ENCODE measurements at places on chromosomes 13 and 19.
A peak's percentile ranks its signal among the peaks of the same experiment; 100 is the strongest.

DNA sequence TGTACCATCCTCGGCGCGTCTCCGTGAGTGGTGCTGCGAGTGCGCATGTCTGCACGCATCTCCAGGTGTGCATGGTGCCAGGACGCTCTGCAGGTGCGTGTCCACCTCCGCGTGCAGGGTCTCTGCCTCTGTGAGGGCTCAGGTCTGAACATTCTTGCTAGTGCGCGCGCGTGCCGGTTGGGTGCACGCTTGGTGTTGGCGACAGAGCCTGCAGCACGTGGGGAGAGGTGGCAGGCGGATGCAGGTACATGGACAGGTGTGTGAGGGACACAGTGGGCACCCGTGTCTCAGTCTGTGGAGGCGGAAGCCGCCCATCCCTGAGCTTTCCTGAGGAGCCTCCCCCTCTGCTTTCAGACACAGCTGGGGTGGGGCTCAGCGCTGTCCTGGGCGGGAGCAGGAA is 4.9 kb upstream of the OR10H2 start:
- no peak for DNase-seq

GRCh38 chr13:44819772-44820171 is 169.5 kb downstream of the NUFIP1 start:
- DNase-seq: no peak

DNA sequence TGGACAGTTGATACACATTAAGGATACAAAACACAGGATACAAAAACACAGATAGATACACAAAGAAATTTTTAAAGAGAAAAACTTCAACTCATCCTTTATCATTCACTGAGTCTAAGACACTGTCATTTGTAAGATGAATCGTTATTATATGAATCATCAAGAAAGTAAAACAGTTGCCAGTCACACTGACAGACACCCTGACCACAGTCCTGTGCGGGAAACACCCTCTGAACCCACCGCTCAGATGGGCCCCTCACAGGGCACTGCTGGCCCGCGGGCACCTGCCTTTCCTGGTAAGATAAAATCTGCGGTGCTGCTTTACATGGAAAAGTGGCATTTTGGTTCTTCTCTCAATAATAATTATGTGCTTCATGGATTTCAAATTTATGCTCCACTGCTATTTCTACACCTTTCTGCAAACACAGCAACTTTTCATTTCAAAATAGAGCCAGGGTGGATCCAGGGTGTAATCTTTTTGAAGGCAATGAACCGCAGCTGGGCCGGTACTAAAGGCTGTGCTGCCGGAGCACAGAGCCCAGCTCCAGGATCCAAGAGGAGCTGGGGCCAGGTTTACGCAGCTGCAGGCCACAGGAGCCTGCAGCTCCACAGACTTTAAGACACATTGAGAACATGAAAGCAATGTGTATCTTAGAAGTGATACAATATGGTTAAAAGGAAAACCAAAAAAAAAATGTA is 76.8 kb downstream of the TUBGCP3 start:
- no peak for DNase-seq

DNA sequence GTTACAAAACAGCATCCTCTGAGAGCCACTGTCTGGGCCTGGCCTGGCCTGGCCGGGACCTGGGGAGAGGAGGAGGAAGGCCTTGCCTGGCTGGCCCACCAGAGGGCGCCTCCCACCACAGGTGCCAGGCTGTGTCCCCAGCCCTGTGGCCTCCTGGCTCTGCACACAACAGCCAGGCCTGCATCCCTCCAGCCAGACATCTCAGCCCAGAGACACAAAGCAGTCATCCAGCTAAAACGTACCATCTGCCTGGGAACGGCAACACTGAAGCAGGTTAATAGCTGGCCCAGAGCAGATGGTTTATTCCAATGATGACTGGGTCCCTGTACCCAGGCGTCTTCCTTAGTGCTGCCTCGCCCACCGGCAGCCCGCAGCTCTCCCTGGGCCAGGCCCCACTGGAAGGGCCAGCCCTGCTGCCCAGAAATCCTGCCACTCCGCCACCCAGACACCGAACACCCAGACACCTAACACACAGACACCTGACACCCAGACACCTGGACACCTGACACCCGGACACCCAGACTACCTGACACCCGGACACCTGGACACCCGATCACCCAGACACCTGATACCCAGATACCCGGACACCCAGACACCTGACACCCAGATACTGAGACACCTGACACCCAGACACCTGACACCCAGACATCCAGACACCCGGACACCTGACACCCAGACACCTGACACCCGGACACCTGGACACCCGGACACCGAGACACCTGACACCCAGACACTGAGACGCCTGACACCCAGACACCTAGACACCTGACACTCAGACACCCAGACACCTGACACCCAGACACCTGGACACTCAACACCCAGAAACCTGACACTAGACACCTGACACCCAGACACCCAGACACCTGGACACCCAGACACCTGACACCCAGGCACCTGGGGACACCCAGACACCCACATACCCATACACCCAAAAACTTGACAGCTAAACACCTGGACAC is 20.1 kb downstream of the C19orf12 start:
- peak; percentile 77 for DNase-seq

- peak; percentile 91 for DNase-seq
Measured at GRCh38 chr19:17747205-17748098, 3.8 kb upstream of the FCHO1 start.

GRCh38 chr13:60931858-60932546 is 483.6 kb downstream of the PCDH20 start:
- DNase-seq: no peak

DNA sequence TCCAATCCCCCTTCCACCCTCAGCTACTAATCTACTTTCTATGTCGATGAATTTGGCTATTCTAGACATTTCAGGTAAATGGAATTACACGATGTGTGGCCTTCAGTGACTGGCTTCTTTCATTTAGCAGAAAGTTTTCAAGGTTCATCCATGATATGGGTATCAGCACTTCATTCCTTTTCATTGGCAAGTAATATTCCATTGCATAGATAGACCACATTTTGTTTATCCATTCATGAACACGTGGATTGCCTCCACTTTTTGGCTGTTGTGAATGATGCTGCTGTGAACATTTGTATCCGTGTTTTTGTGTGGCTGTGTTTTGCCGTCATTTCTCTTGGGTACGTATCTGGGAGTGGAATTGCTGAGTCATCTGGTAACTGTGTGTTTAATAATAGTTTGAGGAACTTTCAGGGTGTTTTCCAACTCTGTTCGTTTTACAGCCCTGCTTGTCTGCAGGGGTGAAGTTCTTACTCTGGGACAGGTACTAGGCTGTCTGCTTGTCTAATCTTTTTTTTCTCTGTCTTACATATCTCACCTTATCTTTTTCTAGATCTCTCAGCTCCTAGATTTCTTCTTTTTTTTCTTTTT is 32.5 kb downstream of the MARK4 start:
- no peak for DNase-seq

DNA sequence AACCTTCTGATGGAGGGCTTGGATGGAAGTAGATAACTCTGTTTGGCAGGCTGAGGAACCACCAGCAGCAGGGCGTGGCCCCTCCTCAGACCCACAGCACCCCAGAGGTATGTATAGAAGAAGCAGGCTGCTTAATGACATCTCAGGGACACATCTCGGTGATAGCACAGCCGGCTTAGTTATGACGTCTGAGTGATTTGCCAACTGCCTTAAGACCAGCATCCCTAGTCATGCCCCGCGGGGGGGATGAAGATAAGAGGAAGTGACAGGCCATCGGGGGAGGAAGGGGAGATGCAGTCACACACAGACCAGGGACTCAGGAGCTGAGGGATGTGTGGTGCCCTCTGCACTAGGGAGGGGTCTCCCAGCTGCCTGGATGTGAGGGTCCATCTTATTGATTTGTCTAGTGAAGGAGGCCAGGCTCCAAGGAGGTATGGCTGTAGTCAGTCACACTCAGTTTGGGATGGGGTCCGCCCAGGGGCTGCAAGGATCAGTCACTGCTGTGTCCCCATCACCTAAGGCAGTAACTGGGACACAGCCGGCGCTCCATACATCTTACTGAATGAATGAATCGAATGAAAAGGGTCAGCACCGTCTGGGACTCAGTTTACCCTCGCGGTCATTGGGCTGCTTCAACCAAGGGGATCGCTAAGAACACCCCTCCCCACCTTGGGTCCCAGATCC is 19.2 kb upstream of the ERCC1 start:
- no peak for DNase-seq

GRCh38 chr19:10226021-10226375 is 5.1 kb downstream of the S1PR2 start:
- DNase-seq: no peak

DNA sequence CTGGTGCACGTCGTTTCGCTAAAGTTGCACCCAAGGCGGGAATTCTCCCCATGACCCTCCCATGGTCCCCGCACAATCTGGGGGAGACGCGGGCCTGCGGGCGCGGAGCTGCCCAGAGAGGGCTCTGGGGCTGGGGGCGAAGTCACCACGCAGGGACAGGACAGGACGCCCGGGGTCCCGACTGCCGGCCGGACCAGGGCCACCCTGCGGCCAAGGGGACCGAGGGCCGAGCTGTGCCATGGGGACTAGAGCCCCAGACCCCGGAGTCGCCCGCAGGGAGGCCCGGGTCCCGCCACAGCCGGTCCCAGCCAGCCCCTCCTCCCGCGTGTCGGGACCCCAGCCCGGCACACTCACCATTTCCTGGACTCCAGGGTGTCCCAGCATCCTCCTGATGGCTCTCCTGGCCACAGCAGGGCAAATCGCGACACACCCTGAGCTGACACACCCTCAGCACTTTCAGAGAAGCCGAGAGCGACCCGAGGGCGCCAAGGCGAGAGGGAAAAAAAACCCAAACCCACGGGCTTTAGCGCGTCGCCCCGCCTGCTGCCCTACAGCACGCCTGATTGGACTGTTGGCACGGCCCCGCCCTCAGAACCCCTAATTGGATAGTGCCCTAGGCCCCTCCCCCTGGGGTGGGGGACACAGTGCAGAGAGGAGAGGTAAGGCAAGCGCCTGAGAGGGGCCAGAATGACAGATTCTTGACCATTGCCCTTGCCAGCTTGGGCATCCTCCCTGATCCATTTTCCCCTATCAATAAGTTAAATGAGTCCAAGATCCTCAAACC is 28.6 kb downstream of the ZNF44 start:
- DNase-seq: no peak

DNA sequence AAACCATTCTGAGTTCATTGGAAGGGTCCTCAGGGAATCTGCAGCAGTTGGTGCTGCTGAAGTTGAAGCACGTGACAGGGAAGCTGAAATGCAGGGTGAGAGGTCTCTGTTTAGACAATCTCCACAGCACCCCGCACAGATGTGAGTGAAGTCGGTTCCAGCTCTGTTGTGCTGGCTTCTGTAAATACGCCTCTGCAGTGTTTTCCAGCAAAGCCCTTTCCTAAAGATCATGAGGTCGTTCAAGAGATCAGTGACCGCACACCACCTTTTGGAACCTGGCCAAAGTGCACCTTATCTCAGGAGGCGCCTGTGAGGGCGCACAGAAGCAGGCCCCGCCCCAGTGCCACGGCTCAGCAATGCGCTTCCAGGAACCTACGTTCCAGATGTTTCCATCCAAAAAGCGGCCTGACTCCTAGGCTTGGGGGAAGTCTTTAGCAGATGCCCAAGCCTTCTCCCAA is 10.8 kb downstream of the CUL4A start:
- no peak for DNase-seq

- no peak for DNase-seq
Measured at GRCh38 chr13:33953203-33953602, 135.3 kb downstream of the RFC3 start.

DNA sequence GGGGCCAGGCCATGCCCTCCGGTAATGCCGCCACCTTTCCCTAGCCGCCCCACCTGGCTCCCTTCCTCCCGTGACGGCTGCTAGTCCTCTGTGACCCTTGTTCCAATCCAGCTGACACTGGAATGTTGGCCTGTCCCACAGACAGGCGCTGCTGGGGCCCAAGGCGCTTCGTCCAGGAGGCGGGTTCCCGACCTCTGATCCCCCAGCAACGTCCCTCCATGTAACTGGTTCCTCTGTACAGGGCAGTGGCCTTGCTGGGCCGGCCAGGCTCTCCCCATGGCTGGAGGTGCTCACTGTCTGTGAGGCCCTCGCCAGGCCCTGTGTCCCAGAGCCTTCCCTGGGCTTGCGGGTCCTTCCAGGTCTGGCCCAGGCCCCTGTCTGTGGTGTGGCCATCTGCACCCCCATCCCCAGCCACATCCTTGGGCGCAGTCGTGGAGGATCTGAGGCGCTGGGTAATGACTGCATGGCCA is 6.8 kb upstream of the GRIN3B start:
- DNase-seq: no peak

GRCh38 chr13:112333756-112334543 is 42.2 kb upstream of the SPACA7 start:
- DNase-seq: no peak

- no peak for DNase-seq
Measured at GRCh38 chr19:13031917-13032623, 36.8 kb downstream of the NFIX start.

DNA sequence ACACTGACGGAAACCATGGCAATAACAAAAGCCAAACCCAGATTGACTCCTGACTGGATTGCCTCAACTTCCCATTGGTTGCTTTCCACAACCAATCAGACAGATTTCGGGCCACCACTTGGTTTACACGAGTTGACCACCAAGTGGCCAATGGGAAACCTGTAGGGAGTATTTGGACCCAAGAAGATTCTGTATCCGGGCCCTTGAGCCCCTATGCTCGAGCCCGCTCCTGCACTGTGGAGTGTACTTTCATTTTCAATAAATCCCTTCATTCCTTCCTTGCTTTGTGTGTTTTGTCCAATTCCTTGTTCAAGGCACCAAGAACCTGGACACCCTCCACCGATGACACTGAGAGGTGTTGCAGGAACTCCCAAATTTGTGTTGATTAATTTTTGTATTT is 24.1 kb upstream of the URI1 start:
- no peak for DNase-seq

GRCh38 chr19:30362156-30362754 is 9.9 kb upstream of the ZNF536 start:
- no peak for DNase-seq

- DNase-seq: no peak
Measured at GRCh38 chr13:88464851-88465250, 793.7 kb downstream of the SLITRK5 start.

- no peak for DNase-seq
Measured at GRCh38 chr19:13058951-13059660, 43.6 kb downstream of the LYL1 start.

GRCh38 chr13:77952737-77953136 is 34.1 kb upstream of the EDNRB start:
- DNase-seq: no peak

- no peak for DNase-seq
Measured at GRCh38 chr19:44796701-44797115, 12.2 kb upstream of the BCAM start.

DNA sequence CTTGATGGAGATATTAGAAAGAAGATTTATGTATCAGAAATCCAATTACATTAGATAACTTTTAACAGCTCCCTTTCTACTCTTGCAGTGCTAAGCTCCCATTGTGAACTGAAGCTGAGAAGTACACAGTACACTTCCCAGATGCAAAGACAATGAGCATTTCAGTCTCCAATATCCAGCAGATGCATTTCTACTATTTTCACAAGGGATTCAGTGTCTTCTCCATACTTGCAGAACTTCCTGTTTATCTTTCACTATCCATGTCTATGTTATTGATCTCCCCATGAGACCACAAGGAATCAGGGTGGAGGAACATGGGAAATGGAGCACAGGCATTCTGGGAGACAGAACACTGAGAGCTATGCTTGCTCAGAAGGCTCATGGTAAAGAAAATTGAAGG is 207.5 kb downstream of the ENOX1 start:
- no peak for DNase-seq
